Right atrium auricular region (tissue), 2 donors: ENCODE measurements at places on chromosomes 12 and 14. TPM values are rescaled to one million over a fixed set of nuclear protein-coding genes. Genes with fewer than 3 reads are reported as not detected.
A peak's percentile ranks its signal among the peaks of the same experiment; 100 is the strongest.

DNA sequence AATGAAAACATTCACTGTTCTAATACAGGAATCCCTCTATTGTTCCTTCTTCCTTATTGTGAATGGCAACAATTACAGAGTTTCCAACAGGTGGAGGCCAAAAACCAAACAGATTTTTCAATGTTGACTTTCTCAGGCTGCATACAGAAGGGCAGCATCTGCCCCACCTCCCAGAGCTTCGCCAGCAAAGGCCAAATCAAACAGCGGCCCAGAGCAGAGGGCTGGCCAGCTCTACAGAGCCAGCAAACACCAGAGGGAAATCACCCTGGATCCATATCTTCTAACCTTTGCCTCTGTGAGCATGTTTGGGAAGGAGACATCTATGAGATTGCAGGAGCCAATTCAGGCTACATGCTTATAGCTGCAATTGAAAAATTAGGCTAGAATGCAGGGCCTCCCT is 4.4 kb upstream of the CRACR2A start:
- H3K27me3 ChIP-seq: no peaks in the 10 kb centered on the region
- H3K27ac ChIP-seq: no peak overlapping the region
- H3K36me3 ChIP-seq: no peaks in the 10 kb centered on the region
- H3K4me1 ChIP-seq: peaks cover 2% of the 10 kb centered on the region
- no peak for DNase-seq

- no peak for DNase-seq
- no peak overlapping the region for H3K27ac ChIP-seq
- no peaks in the 10 kb centered on the region for H3K27me3 ChIP-seq
- no peaks in the 10 kb centered on the region for H3K36me3 ChIP-seq
- no peak overlapping the region for H3K4me3 ChIP-seq
Observed at GRCh38 chr12:31206038-31206670, 119.8 kb downstream of the SINHCAF start.

- H3K27ac ChIP-seq: peak overlapping the region; percentile 36
- peaks cover 19% of the 10 kb centered on the region for H3K36me3 ChIP-seq
- H3K27me3 ChIP-seq: no peaks in the 10 kb centered on the region
- no peak overlapping the region for H3K4me3 ChIP-seq
- H3K4me1 ChIP-seq: no peaks in the 10 kb centered on the region
- DNase-seq: no peak
Observed at GRCh38 chr14:103436533-103436932, 51.3 kb downstream of the MARK3 start.

DNA sequence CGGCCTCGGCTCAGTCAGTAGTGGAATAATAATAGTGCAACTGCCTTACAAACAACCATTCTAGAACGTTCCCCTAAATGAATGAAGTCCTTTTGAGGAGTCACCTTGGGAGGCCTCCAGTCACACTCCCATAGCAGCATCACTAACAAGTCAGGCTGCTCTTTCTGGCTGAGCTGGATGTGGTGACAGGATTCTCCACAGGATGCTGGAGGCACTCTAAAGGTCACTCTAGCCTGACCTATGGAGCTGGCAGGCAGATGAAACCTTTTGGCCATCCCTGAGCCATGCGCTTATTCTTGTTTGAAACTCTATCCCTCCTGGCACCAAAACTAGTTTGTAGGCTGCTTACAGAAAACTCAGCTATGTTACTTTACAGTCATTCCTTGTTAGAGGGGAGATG is 17.9 kb upstream of the TFCP2 start:
- H3K36me3 ChIP-seq: peaks cover 12% of the 10 kb centered on the region
- H3K4me1 ChIP-seq: no peaks in the 10 kb centered on the region
- H3K27ac ChIP-seq: no peak overlapping the region

GRCh38 chr14:102089621-102090343 is 2.9 kb upstream of the HSP90AA1 start:
- H3K36me3 ChIP-seq: peaks cover 9% of the 10 kb centered on the region
- no peaks in the 10 kb centered on the region for H3K27me3 ChIP-seq
- peaks cover 22% of the 10 kb centered on the region for H3K4me1 ChIP-seq
- H3K4me3 ChIP-seq: no peak overlapping the region
- no peak overlapping the region for H3K27ac ChIP-seq

GRCh38 chr14:104976198-104977007 is 1.8 kb downstream of the AHNAK2 start:
- no peaks in the 10 kb centered on the region for H3K36me3 ChIP-seq
- no peaks in the 10 kb centered on the region for H3K27me3 ChIP-seq
- no peak overlapping the region for H3K27ac ChIP-seq
- DNase-seq: peak; percentile 86

DNA sequence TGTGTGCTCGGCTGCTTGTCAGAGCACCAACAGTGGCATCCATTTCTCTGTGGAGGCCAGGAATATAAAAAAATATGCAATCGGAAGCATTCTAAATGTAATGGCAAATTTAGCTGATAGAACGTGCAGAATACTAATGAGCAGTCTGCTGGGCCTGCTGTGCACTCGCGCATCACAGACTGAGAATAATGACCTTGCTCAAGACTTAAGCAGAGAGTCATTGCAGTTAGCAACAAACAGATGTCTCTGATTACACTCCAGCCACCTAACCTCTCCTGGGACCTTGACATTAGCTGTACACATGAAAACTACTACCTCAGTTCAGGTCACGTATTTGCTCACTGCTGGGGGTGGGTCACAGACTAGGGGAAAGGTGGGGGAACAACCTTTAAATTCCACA is 269.2 kb upstream of the DAAM1 start:
- no peaks in the 10 kb centered on the region for H3K36me3 ChIP-seq
- H3K27ac ChIP-seq: no peak overlapping the region
- no peak overlapping the region for H3K4me3 ChIP-seq
- no peaks in the 10 kb centered on the region for H3K4me1 ChIP-seq

DNA sequence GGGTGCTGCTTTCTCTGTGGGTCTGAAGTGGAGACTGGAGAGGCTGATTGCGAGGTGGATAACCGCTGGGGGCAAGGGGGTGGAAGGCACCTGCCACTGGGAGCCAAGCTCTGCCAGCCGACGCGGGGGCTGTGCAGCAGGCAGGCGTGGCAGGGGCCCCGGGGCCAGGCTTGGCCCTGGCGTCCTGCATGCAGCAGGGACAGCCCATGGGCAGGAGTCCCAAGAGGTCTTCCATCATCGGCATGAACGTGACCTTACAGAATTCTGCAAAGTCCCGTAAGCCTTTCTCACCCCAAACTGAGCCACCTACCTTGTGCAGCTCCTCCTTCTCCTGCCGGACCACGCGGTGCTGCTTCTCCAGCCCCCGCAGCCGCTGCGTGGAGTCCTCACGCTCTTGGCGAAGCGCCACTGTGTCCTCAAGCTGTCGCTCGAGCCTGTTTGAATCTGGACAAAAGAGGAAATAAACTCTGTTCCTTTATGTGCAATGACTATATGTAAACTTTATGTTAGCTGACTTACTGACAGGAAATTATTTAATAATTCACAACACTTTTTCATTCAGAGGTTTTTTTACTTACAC is 51.3 kb downstream of the AMN start:
- no peak for DNase-seq
- H3K4me3 ChIP-seq: no peak overlapping the region
- no peak overlapping the region for H3K27ac ChIP-seq
- H3K27me3 ChIP-seq: no peaks in the 10 kb centered on the region
- peaks cover 94% of the 10 kb centered on the region for H3K36me3 ChIP-seq

DNA sequence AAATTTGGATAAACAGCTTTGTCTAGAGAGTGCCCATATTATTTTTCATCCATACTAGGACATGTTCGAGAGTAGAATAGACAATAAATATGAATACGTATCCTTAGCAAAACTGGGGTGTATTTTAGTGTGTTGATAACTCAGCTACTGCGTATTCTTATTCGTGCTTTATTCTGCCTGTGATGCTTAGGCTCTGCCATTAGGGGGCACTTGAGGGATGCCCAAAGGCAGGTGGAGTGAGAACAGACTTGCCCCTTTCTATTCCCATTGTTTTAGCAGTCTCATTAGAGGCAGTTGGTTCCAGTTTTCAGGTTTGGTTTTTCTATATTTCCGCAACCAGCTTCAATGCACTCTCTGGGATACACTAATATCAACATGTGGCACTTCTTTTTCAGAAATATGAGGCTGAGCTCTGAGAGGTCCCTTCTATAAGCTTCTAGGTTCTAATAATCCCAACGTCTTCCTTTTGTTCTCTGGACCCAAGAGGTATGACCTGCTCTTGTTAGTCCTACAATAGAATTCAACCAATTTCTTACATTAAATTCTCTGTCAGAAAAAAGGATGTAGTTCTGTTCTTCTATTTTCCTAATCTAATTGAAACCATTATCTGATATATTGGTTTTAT is 985.7 kb upstream of the FBXO33 start:
- no peaks in the 10 kb centered on the region for H3K27me3 ChIP-seq
- no peak overlapping the region for H3K27ac ChIP-seq
- no peak for DNase-seq
- H3K4me1 ChIP-seq: no peaks in the 10 kb centered on the region
- no peaks in the 10 kb centered on the region for H3K36me3 ChIP-seq
- no peak overlapping the region for H3K4me3 ChIP-seq

DNA sequence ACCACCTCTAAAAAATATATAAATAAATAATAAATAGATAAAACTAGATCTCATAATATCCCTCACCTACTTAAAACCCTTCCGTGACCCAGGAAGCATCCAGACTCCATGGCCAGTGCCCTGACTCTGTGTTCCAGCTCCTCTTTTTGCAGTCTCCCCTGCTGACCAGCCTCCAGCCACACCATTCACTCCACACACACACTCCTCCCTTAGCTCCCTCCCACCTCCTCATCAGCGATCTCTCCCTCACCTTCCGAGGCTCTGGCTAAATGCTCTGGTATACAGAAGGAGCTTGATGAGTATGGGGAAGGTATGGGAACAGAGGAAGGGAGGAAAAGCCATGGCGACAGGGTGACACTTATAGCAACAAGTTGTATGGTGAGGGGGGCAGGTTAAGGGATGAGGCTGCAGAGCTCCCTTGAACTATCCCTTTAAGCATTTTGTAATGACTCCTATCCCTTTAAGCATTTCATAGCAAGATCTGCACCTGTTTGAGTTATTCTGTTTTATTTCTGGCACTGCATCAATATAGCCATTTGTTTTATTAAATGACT is 26.1 kb upstream of the EIF4B start:
- no peak for DNase-seq
- H3K4me3 ChIP-seq: no peak overlapping the region
- no peaks in the 10 kb centered on the region for H3K36me3 ChIP-seq

DNA sequence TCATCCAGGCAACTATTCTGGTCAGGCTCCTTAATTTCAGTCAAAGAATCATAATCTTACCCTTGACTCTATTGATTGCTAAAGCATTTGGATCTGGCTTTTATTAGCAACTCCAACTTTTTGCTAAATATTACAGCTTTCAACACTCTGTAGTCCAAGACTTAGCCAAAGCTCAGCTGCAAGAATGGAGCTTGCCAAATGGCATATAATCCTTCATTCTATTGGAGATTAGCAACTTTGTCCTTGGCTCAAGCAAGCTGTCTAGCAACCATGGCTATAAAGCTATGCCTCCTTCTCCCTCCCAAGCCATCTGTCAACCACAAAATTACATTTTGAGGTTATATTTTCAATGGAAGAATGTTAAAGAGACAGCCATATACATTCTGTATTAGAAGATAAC is 23.1 kb upstream of the NID2 start:
- no peak overlapping the region for H3K4me3 ChIP-seq
- no peak for DNase-seq
- no peaks in the 10 kb centered on the region for H3K4me1 ChIP-seq

GRCh38 chr12:104422441-104422840 is 34.3 kb upstream of the CHST11 start:
- no peak overlapping the region for H3K4me3 ChIP-seq
- no peaks in the 10 kb centered on the region for H3K36me3 ChIP-seq
- H3K27me3 ChIP-seq: no peaks in the 10 kb centered on the region
- no peak for DNase-seq
- no peaks in the 10 kb centered on the region for H3K4me1 ChIP-seq

DNA sequence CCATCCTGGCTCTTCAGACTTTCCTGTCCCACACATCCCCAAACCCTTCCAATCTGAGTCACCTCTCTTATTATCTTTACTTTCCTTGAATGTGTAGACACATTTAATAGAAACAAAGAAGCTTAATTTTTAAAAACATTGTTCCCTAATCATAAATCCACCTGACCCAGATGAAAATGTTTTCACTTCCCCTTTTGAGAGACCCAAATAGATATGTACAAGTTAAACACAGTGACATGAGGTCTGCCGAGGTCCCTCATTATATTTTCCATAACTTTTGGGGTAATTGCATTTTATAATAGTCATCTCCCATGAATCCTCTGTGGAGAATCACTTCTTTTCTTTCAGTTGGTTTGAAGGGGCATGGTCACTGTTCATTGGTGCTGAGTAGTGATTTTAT is 191.1 kb downstream of the GRIN2B start:
- H3K36me3 ChIP-seq: no peaks in the 10 kb centered on the region
- no peaks in the 10 kb centered on the region for H3K4me1 ChIP-seq
- no peaks in the 10 kb centered on the region for H3K27me3 ChIP-seq
- H3K4me3 ChIP-seq: no peak overlapping the region

Gene SPTB
- total RNA-seq: 84.4 TPM

Gene STYK1
- 0.12 TPM for total RNA-seq

Gene IFT81
- total RNA-seq: 12.0 TPM

Gene B4GALNT3
- total RNA-seq: 29.0 TPM

Gene HOXC12
- not detected for total RNA-seq

Gene REP15
- 3.1 TPM for total RNA-seq
